ENCODE measurements at places on chromosomes 6 and 20.

- no peaks in the 10 kb centered on the region for H3K36me3 ChIP-seq
- DNase-seq = no peak
- no peak overlapping the region for H3K4me3 ChIP-seq
These were observed 66.0 kb upstream of the KIF16B start for GRCh38 chr20:16639027-16639941.

GRCh38 chr20:38350879-38351775 is 4.8 kb downstream of the LBP start:
- no peak for DNase-seq
- H3K27me3 ChIP-seq = no peaks in the 10 kb centered on the region
- no peaks in the 10 kb centered on the region for H3K4me1 ChIP-seq
- no peak overlapping the region for H3K27ac ChIP-seq
- no peak overlapping the region for H3K4me3 ChIP-seq
- H3K36me3 ChIP-seq = no peaks in the 10 kb centered on the region

DNA sequence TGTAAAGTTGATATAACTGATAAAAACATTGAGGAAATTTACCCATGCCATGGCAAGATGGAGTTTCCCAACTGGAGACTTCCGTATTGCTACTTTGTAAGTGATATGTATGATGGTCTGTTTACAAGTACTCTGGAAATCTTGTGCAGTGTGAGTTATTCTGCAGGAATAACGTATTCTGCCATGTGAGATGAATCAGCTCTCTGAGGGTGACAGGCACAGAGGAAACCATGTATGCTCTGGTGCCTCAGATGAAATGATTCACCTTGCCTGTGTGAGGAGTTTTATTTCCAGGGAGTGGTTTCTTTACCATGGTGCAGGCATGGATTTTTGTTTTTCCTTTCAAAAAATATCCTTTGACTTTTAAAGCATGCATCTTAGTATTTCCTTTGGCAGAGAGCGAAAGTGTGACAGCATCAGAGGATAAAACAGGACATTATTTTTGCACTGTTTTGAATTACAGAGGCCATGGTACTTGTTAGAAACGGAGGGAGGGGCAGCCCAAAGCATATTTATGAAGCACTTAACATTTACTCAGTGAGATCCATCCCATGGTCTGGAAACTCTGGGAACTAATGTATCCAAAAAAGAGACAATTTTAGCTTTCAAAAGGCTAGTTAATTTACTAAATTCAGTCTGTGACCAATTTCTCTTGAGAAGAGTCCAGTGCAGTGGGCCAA is 36.0 kb upstream of the MTRF1L start:
- H3K27ac ChIP-seq = no peak overlapping the region
- peaks cover 2% of the 10 kb centered on the region for H3K27me3 ChIP-seq
- no peaks in the 10 kb centered on the region for H3K4me1 ChIP-seq
- DNase-seq = no peak
- H3K4me3 ChIP-seq = no peak overlapping the region

GRCh38 chr20:4102381-4102780 is 87.0 kb upstream of the RNF24 start:
- DNase-seq = no peak
- no peak overlapping the region for H3K27ac ChIP-seq
- H3K27me3 ChIP-seq = no peaks in the 10 kb centered on the region
- no peak overlapping the region for H3K4me3 ChIP-seq
- H3K4me1 ChIP-seq = peaks cover 2% of the 10 kb centered on the region

DNA sequence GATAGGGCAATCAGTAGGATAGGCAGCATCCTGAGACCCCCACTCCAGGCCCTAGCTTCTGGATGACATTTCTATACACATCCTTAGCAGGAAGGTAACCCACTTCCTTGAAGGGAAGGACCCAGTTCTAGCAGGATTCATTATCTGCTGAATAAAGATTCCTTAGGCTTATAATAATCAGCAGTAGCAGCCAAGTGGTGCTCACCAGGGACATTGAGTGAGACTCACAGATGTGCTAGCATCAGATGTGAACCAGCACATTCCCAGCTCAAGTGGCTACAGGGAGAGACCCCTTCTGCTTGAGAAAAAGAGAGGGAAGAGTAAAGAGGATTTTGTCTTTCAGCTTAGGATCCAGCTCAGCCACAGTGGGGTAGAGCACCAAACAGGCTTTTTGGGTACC is 244.8 kb upstream of the UFL1 start:
- no peak overlapping the region for H3K4me3 ChIP-seq
- DNase-seq = no peak

DNA sequence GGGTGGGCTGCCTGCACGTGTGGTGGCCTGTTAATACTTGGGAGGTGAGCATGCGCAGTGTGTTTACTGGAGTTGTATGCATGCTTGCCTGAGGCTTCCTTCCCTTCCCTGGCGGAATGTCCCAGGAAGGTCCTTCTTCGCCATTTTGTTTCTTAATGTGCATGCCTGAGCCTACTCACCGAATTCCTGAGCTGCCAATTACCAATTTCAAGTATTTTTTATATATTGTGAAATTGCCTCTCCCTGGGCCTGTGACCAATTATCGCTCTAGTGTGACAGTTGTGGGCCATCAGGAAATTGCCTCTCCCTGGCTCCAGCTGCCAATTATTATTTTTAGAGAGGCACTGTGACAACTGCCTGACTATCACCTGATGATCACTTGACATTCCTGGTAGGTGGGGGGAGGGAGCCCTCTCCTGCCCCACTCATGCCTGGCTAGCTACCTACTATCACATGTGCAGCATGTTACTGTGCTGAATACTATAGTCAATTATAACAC is 70.0 kb downstream of the FAM50B start:
- no peak overlapping the region for H3K4me3 ChIP-seq
- no peak for DNase-seq
- H3K27me3 ChIP-seq = peaks cover 12% of the 10 kb centered on the region
- H3K4me1 ChIP-seq = peaks cover 19% of the 10 kb centered on the region
- H3K27ac ChIP-seq = no peak overlapping the region

DNA sequence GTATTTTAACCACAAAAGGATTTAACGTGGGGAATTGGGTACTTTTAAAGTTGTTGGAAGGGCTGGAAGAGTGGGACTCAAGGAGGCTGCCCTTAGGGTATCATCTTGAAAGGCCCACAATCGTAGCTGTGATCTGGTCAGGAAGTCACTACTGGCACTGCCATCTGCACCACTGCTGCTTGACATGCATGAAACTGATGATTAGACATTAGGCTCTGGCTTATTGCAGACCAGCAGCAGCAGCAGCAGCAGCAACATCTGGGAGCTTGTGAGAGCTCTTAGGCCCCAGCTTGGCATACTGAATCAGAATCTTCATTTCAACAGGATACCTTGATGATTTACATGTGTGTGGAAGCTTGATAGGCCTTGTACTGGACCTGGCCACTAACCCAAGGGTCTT is 68.6 kb downstream of the PHF20 start:
- DNase-seq = no peak
- H3K36me3 ChIP-seq = peaks cover 38% of the 10 kb centered on the region
- H3K27ac ChIP-seq = no peak overlapping the region
- no peak overlapping the region for H3K4me3 ChIP-seq
- peaks cover 25% of the 10 kb centered on the region for H3K4me1 ChIP-seq

- H3K36me3 ChIP-seq = no peaks in the 10 kb centered on the region
- H3K4me3 ChIP-seq = no peak overlapping the region
- peaks cover 12% of the 10 kb centered on the region for H3K27me3 ChIP-seq
These were observed 12.4 kb downstream of the WFDC3 start for GRCh38 chr20:45779011-45779915.

GRCh38 chr6:21342501-21342900 is 251.1 kb upstream of the SOX4 start:
- DNase-seq = no peak
- no peaks in the 10 kb centered on the region for H3K4me1 ChIP-seq
- no peak overlapping the region for H3K27ac ChIP-seq

DNA sequence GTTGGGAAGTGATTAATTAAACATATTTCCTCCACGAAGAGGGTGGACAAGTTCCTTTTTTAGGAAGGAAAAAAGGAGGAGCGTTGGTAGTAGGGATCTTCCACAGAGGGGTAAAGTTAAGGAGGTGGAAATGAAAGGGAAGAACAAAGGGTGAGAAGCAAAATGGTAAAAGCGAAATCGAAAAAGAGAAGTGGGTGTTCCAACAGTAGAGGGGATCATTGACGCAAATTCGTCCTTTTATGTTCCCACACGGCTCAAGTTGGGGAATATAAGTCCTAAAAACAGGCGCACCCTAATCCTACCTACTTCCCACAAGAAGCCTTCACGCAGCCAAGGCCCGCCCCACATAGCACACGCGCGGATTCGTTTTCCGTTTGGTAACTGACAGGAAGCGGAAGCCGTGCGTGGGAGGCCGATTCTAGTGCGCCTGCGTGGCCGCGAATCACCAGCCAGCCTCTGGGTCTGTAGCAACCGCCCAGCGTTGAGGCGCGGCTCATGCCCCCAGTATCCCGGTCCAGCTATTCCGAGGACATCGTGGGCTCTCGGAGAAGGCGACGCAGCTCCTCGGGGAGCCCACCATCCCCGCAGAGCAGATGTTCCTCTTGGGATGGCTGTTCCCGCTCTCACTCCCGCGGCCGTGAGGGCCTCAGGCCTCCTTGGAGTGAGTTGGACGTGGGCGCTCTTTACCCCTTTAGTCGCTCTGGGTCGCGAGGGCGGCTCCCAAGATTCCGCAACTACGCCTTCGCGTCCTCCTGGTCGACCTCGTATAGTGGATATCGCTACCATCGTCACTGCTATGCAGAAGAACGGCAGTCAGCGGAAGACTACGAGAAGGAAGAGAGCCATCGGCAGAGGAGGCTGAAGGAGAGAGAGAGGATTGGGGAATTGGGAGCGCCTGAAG is at the start of gene NKAPL:
TSS of gene NKAPL (plus strand) at position 421 of the 901 bp plus-strand sequence. CDS start at position 496, 75 bp downstream.
- DNase-seq = peak; percentile 68
- peaks cover 14% of the 10 kb centered on the region for H3K36me3 ChIP-seq
- peaks cover 4% of the 10 kb centered on the region for H3K27me3 ChIP-seq
- H3K27ac ChIP-seq = peak within 1 kb of the TSS; percentile 55
- peak within 1 kb of the TSS; percentile 30 for H3K4me3 ChIP-seq
- peaks cover 10% of the 10 kb centered on the region for H3K4me1 ChIP-seq

GRCh38 chr6:124028117-124028516 is 224.5 kb downstream of the NKAIN2 start:
- no peak overlapping the region for H3K27ac ChIP-seq
- H3K27me3 ChIP-seq = no peaks in the 10 kb centered on the region
- H3K36me3 ChIP-seq = no peaks in the 10 kb centered on the region
- H3K4me1 ChIP-seq = no peaks in the 10 kb centered on the region

DNA sequence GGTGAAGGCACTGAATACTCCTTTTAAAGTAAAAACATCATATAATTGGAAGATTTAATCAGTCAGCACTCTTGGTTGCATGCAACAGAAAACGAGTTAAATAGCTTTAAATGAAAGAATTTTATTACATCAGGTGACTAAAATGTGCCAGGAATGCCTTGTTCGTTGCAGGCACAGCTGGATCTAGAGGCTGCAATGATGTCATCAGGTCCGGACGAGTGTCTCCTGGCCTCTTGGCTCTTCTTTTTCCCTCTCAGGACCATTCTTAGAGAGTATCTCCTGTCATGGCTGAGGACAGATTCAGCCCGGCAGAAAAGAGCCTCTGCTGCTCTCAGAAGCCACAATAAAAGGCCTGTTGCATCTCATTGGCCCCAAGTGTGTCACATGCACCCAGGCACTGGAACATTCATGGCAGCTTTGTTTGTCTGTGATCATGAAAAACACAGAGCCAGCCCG is 510.7 kb upstream of the SULF2 start:
- H3K4me1 ChIP-seq = no peaks in the 10 kb centered on the region
- H3K27ac ChIP-seq = no peak overlapping the region
- no peak for DNase-seq
- H3K27me3 ChIP-seq = peaks cover 5% of the 10 kb centered on the region

- H3K27me3 ChIP-seq = peaks cover 8% of the 10 kb centered on the region
- H3K36me3 ChIP-seq = peaks cover 28% of the 10 kb centered on the region
- no peak for DNase-seq
- H3K27ac ChIP-seq = peak overlapping the region; percentile 84
These were observed 338 bp downstream of the SRXN1 start for GRCh38 chr20:652615-653109.

DNA sequence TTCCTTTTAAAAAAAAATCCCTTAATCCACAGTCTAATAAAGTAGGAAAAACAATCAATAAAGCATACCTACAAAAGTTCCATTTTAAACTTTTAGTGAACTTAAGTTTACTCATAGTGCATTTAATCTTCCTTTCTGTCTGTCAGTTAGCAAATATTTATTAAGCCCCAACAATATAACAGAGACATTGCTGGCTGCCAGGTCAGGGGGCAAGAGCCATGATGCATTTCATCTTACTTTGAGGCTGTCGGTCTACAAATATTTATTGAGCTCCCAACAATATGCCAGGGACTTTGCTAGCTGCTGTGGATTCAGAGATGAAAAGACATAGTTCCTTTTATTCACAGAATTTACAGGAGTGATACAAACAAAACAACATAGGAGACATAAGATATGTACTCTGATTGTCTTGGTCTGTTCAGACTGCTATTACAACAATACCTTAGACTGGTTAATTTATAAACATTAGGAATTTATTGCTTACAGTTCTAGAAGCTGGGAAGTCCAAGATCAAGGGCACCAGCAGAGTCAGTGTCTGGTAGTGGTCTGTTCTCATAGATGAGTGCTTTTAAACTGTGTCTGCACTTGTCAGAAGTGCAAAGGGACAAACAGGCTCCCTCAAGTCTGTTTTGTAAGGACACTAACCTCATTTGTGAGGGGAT is 118.6 kb downstream of the PLCB1 start:
- no peak overlapping the region for H3K27ac ChIP-seq
- H3K36me3 ChIP-seq = no peaks in the 10 kb centered on the region
- H3K4me1 ChIP-seq = peaks cover 9% of the 10 kb centered on the region
- H3K27me3 ChIP-seq = no peaks in the 10 kb centered on the region
- no peak overlapping the region for H3K4me3 ChIP-seq

GRCh38 chr20:49635866-49636265 is 67.9 kb upstream of the PTGIS start:
- peaks cover 11% of the 10 kb centered on the region for H3K4me1 ChIP-seq
- peaks cover 51% of the 10 kb centered on the region for H3K36me3 ChIP-seq
- H3K27me3 ChIP-seq = no peaks in the 10 kb centered on the region
- no peak overlapping the region for H3K27ac ChIP-seq

DNA sequence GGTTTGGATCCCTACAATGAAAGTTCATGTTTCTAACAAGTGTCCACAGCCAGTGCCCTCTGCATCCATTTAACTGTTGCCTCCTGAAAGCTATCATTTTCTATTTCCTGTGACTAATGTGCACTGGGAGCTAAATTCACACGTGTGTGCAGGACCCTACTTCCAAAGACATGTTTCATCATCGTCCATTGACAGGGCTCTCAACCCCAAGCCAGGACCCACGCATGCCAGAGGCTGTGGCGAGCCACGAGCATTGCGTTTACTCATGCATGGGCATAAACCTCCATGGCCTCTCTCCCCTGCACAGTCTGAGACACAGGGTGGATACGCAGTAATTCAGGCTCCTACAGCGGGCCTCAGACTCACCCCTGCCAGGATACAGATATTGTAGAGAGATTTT is 153.2 kb downstream of the MAFB start:
- DNase-seq = no peak
- no peak overlapping the region for H3K27ac ChIP-seq
- H3K36me3 ChIP-seq = no peaks in the 10 kb centered on the region
- no peak overlapping the region for H3K4me3 ChIP-seq
- no peaks in the 10 kb centered on the region for H3K27me3 ChIP-seq
